ENCODE measurements at places on chromosomes 7 and 10. TPM values are rescaled to one million over a fixed set of nuclear protein-coding genes. Genes with fewer than 3 reads are reported as not detected.

DNA sequence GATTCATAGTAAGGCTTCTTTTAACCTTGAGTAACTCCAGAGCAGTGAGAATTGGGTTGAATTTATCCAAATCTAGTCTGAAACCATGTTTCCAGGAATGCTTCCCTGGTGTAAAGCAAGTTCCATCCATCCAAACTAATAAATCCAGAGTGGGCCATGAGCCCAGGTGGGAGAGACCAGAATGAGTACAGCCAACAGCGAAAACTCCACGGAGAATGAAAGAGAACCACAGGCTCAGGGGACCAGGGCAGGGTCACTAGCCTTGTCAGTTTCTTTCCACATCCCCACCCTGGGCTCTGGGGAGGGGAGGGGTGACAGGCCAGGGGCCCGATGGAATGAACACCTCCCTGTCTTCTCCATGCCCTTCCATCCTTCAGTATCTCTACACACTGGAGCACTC, 180.1 kb downstream of the NEURL1 start:
- H3K27me3 ChIP-seq: no peaks in the 10 kb centered on the region
- H3K4me1 ChIP-seq: peaks cover 16% of the 10 kb centered on the region
- no peak overlapping the region for H3K4me3 ChIP-seq
- DNase-seq: no peak
- H3K36me3 ChIP-seq: no peaks in the 10 kb centered on the region
- no peak overlapping the region for H3K27ac ChIP-seq

DNA sequence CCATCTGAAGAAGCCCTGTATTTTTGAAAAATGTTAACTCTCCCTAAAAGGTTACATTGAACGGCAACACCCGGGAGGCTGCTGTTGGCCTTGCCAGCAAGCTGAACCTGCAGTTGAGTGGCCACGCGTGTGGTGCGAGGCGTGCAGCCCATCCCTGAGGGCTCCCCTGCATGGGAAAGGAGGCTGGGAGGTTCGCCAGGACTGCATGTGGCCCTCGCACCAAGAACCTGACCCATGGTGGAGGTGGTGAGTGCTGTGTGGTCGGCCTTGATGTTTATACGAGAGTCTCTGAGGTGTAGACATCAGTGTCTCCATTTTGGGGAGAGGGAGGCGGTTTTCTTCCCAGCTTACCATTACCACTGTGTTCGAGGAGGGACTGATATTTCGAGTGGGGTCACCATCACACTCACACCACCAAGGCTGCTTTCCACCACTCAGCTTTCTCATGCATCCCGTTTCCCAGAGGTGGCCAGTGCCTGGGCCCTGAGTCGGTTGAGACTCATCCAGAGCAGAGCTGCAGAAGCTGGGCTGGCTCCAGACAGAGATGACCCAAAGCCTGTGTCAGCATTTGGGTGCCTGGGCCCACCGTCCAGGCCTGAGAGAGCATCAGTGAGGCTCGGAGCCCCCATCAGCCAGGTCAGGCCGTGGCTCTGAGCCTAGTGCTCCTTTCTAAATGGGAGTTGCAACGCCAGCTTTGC, 222.6 kb downstream of the EBF3 start:
- DNase-seq: no peak
- H3K36me3 ChIP-seq: peaks cover 41% of the 10 kb centered on the region
- no peak overlapping the region for H3K27ac ChIP-seq
- no peak overlapping the region for H3K4me3 ChIP-seq

- H3K36me3 ChIP-seq: no peaks in the 10 kb centered on the region
- no peaks in the 10 kb centered on the region for H3K27me3 ChIP-seq
- H3K27ac ChIP-seq: peak overlapping the region; percentile 0
- H3K4me1 ChIP-seq: peaks cover 21% of the 10 kb centered on the region
Observed at GRCh38 chr10:132441818-132442524, 45.0 kb downstream of the PWWP2B start.

DNA sequence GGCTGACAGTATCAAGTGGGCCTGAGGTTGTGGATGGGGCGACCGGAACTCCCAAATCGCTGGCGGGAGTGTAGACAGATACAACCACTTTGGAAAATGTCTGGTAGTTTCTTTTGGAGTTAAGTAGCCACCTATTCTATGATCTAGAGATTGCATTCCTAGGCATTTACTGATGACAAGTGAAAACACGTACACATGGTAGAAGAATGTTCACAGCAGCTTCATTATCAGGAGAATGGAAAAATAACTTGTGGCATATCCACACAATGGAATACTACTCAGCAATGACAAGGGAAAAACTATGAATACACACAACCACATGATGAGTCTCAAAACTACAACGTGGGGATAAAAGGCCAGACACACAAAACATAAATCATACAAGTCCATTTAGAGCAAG, 146.0 kb downstream of the MYOF start:
- H3K4me3 ChIP-seq: no peak overlapping the region
- H3K36me3 ChIP-seq: no peaks in the 10 kb centered on the region
- DNase-seq: no peak
- no peaks in the 10 kb centered on the region for H3K4me1 ChIP-seq
- no peak overlapping the region for H3K27ac ChIP-seq
- H3K27me3 ChIP-seq: peaks cover 1% of the 10 kb centered on the region

DNA sequence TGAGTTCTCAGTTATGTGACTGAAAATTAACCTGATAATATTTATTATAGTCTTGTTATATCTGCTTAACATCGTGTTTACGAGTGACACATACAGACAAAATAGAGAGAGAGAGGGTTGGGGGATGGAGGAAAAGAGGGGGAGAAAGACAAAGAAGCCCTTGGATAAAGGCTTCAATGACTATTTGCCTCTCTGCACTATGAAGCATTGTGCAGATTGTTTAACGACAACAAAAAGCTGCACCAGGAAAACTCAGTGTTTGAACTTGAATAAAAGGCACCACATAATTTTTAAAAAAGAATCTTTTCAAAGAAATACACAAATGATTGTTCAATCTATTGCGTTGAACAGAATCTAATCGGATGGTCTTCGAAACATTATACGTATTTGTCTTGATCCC, 27.8 kb downstream of the MAGI2 start:
- no peaks in the 10 kb centered on the region for H3K4me1 ChIP-seq
- no peaks in the 10 kb centered on the region for H3K27me3 ChIP-seq
- H3K27ac ChIP-seq: no peak overlapping the region
- H3K36me3 ChIP-seq: no peaks in the 10 kb centered on the region

DNA sequence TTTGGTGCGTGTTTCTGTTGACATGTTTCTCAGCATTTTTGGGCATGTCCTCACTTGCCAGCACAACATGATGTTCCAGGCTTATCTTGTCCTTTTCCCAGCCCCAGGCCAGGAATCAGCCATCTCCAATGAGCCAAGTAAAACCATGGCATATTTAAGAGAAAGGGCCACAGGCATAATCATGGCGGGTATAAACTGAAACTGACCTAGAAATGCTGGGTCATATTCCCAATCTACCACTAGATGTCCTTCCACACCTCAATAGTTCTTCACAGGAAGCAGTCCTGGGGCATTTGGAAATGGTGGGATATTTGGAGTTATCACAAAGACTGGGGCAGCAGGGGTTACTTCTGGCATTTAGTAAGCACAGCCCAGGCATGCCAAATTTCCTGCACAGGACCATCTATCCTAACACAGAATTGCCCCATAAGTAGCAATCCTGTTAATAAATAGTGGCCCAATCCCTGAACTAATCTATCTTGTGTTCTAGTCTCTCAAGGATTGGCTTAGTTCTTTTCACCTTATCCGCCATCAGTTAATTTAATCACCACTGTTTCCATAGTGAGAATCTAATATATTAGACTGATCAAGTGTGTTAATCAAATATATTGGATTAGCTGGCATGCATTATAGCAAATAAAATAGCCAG, 101.6 kb downstream of the NPSR1 start:
- no peak overlapping the region for H3K27ac ChIP-seq
- H3K27me3 ChIP-seq: peaks cover 2% of the 10 kb centered on the region
- no peaks in the 10 kb centered on the region for H3K4me1 ChIP-seq
- no peak for DNase-seq
- H3K36me3 ChIP-seq: no peaks in the 10 kb centered on the region
- no peak overlapping the region for H3K4me3 ChIP-seq

GRCh38 chr7:93601363-93601762, 26.8 kb upstream of the CALCR start:
- H3K4me3 ChIP-seq: no peak overlapping the region
- H3K27ac ChIP-seq: no peak overlapping the region
- H3K36me3 ChIP-seq: no peaks in the 10 kb centered on the region
- no peak for DNase-seq
- H3K27me3 ChIP-seq: peaks cover 1% of the 10 kb centered on the region

- H3K27ac ChIP-seq: no peak overlapping the region
- no peaks in the 10 kb centered on the region for H3K27me3 ChIP-seq
- H3K4me1 ChIP-seq: no peaks in the 10 kb centered on the region
- no peak overlapping the region for H3K4me3 ChIP-seq
- DNase-seq: peak; percentile 85
Observed at GRCh38 chr7:128387216-128388144, 22.3 kb downstream of the IMPDH1 start.

GRCh38 chr7:152158801-152159587, 133.5 kb downstream of the GALNT11 start:
- no peak overlapping the region for H3K4me3 ChIP-seq
- peaks cover 10% of the 10 kb centered on the region for H3K4me1 ChIP-seq
- no peaks in the 10 kb centered on the region for H3K27me3 ChIP-seq
- H3K36me3 ChIP-seq: peaks cover 49% of the 10 kb centered on the region

GRCh38 chr7:129095258-129095657, 40.3 kb upstream of the TNPO3 start:
- peak overlapping the region; percentile 12 for H3K27ac ChIP-seq
- peaks cover 16% of the 10 kb centered on the region for H3K4me1 ChIP-seq
- H3K36me3 ChIP-seq: no peaks in the 10 kb centered on the region
- H3K4me3 ChIP-seq: no peak overlapping the region
- peaks cover 1% of the 10 kb centered on the region for H3K27me3 ChIP-seq

DNA sequence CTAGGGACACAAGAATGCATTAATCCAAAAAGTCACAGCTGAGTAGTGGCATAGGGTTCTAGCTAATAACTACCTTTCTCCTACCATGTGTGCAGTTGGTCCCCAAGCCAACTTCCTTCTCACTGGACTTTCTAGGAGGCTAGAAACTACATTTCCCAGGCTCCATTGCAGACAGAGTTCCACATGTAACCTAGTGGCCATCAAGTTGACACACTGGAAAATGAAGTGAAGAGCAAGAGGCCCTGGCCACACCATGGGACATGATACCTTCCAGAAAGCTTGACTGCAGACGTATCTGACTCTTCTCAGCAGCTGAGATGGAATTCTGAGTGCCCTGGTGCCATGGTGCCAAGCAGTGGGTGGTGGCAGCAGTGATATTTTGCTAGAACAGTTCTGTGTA, 49.8 kb upstream of the TMEM273 start:
- H3K27me3 ChIP-seq: no peaks in the 10 kb centered on the region
- no peaks in the 10 kb centered on the region for H3K4me1 ChIP-seq
- no peaks in the 10 kb centered on the region for H3K36me3 ChIP-seq
- no peak overlapping the region for H3K4me3 ChIP-seq
- no peak for DNase-seq
- H3K27ac ChIP-seq: no peak overlapping the region

DNA sequence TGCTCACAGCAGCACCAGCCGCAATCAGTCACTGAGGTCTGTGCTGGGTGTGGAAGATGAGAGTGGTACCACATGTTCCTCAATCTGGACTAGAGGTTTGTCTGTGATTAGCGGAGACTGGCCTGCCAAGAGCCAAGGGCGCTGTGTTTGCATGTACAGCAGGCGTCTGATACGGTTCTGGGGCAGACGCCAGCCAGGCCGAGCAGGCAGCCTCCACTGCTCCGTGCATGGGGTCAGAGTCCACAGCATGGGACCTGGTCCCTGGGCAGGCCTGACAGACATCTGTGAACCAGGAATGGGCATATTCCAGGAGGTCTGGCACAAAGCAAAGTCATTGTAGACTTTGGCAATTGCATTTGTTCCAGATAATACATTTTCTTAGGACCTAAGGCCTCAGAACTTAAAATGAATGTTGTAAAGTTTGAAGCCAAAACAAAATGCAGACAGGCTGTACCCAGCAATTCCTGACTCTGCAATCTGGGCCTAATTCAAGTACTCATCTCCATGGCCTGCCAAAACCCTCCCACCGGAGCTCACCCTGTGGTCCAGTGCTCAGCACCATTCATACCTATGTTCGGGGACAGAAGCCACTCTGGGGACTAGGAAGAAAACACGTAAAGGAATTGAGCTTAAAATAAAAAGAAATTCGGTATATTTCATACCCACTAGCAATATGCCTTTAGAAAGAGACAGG, 50.0 kb upstream of the FAM20C start:
- no peak overlapping the region for H3K27ac ChIP-seq
- H3K4me3 ChIP-seq: no peak overlapping the region
- DNase-seq: no peak
- peaks cover 5% of the 10 kb centered on the region for H3K4me1 ChIP-seq

DNA sequence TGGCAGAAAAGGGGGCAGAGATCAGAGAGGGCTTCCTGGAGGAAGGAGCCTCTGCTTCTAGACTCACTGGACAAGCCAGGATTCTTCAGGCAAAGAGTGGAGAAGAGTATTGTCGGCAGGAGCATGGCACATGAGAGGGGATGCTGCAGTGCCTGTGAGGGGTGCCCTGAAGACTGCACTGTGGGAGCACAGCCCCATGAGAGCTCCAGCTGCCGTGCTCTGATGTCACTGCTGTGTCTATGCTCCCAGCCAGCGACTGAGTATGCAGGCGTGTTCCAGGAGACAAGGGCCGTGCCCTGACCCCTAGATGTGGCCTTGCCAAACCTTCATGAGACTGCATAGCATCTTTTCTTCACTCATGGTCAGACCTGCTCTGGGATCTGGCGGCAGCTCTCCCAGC, 339.1 kb downstream of the RPS24 start:
- H3K4me1 ChIP-seq: no peaks in the 10 kb centered on the region
- no peak for DNase-seq

GRCh38 chr10:105751688-105752087, 1110.6 kb downstream of the SORCS3 start:
- H3K4me1 ChIP-seq: no peaks in the 10 kb centered on the region
- H3K27ac ChIP-seq: no peak overlapping the region
- H3K36me3 ChIP-seq: no peaks in the 10 kb centered on the region
- H3K4me3 ChIP-seq: no peak overlapping the region
- DNase-seq: no peak

PPP1R17 gene
- total RNA-seq: not detected

AKR1C4 gene
- not detected for total RNA-seq

HOGA1 gene
- total RNA-seq: not detected

TMEM213 gene
- not detected for total RNA-seq

PIK3CG gene
- 27.0 TPM for total RNA-seq

EPHA1 gene
- 2.4 TPM for total RNA-seq

C10orf105 gene
- 0.16 TPM for total RNA-seq

CRYGN gene
- 0.90 TPM for total RNA-seq

GARIN1A gene
- 0.25 TPM for total RNA-seq

PTF1A gene
- total RNA-seq: not detected

Measured in activated CD8-positive, alpha-beta T cell treated with anti-CD3 and anti-CD28 coated beads for 36 hours (primary cell).